ENCODE measurements at places on chromosomes 16 and 17.

GRCh38 chr17:56917559-56918296 lies 3.9 kb upstream of the TRIM25 start:
- no peaks in the 10 kb centered on the region for H3K36me3 ChIP-seq
- no peak overlapping the region for H3K27ac ChIP-seq
- no peak for DNase-seq
- no peak overlapping the region for H3K4me3 ChIP-seq
- 0 out of 2 replicates have a peak, but pooled peaks cover 1% of the 10 kb centered on the region for H3K27me3 ChIP-seq

- H3K36me3 ChIP-seq: no peaks in the 10 kb centered on the region
- peak overlapping the region; percentile 25 for H3K4me3 ChIP-seq
- peaks cover 5% of the 10 kb centered on the region for H3K4me1 ChIP-seq
- H3K27me3 ChIP-seq: peaks cover 84% of the 10 kb centered on the region
These were observed 32.9 kb downstream of the SRCIN1 start for GRCh38 chr17:38572669-38573365.

- H3K4me1 ChIP-seq: peaks cover 13% of the 10 kb centered on the region
- H3K27me3 ChIP-seq: no peaks in the 10 kb centered on the region
- no peak overlapping the region for H3K27ac ChIP-seq
- no peak overlapping the region for H3K4me3 ChIP-seq
- no peaks in the 10 kb centered on the region for H3K36me3 ChIP-seq
These were observed 8.2 kb downstream of the RHBDF2 start for GRCh38 chr17:76492989-76493501.

- H3K27me3 ChIP-seq: no peaks in the 10 kb centered on the region
- peaks cover 13% of the 10 kb centered on the region for H3K36me3 ChIP-seq
- no peak overlapping the region for H3K27ac ChIP-seq
- DNase-seq: no peak
- H3K4me1 ChIP-seq: no peaks in the 10 kb centered on the region
These were observed 2.9 kb upstream of the ATP2A1 start for GRCh38 chr16:28875134-28876018.

- no peak for DNase-seq
- no peak overlapping the region for H3K27ac ChIP-seq
- H3K4me1 ChIP-seq: no peaks in the 10 kb centered on the region
These were observed 26.0 kb upstream of the NUDT16L1 start for GRCh38 chr16:4667203-4667963.

DNA sequence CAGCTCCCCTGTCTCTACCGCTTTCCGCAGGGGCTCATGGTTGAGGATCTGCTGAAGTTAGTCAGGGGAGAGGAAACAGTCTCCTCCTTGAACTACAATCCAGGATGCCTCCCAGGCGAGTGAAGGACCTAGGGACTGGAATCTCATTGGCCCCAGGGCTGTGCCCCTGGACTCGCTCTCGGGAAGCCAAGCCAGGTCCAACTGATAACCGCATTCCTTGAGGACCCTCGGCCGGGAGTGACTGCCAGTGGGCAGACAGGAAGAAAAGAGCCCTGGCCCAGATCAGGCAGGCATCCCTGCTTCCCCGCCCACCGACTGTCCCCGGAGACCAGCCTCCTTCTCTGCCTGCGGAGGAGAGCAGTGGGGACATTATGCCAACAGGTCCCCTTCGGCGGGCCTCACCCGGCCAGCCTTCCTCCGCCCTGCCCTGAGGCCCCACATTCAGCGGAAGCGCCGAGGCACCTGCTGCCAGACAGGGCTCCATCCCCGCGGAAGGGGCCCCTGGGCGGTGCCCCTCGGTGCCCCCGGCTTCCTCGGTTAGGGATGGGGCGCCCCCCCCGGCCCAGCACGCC lies 776 bp downstream of the LRRC75A start:
- peak overlapping the region; percentile 53 for H3K4me3 ChIP-seq
- H3K27ac ChIP-seq: no peak overlapping the region
- DNase-seq: no peak

DNA sequence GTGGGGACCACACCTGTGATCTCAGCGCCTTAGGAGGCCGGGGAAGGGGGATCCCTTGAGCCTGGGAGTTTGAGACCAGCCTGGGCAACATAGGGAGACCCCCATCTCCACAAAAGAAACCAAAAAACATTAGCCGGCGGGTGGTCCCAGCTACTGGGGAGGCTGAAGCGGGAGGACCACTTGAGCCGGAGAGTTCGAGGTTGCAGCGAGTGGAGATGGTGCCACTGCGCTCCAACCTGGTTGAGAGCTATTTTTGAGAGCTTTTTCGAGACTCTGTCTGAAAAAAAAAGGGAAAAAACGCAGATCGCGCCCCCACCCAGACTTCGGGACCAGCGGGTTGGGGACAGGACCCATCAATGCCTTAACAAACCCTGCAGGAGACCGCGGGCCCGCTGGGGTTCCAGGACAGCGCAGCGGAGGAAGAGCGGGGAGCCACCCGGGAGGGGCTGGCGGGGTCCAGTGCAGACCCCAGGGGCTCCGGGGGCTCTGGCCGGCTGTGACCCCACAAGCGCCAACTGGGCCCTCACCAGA lies 762 bp upstream of the BAIAP3 start:
- H3K27me3 ChIP-seq: peaks cover 13% of the 10 kb centered on the region
- no peak overlapping the region for H3K27ac ChIP-seq
- H3K36me3 ChIP-seq: no peaks in the 10 kb centered on the region
- H3K4me3 ChIP-seq: no peak overlapping the region
- peaks cover 2% of the 10 kb centered on the region for H3K4me1 ChIP-seq

DNA sequence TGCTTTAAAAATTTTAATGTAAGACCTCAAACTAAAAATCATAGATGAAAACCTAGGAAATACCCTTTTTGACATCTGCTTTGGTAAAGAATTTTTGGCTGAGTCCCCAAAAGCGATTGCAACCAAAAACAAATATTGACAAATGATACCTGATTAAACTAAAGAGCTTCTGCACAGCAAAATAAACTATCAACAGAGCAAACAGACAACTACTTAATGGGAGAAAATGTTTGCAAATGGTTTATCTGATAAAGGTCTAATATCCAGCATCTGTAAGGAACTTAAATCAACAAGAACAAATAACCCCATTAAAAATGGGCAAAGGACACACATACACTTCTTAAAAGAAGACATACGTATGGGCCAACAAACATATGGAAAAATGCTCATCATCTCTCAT lies 242.5 kb downstream of the BCAS3 start:
- H3K27ac ChIP-seq: no peak overlapping the region
- DNase-seq: no peak
- no peaks in the 10 kb centered on the region for H3K4me1 ChIP-seq
- H3K4me3 ChIP-seq: no peak overlapping the region

GRCh38 chr17:42681976-42682721 lies at the start of gene CNTNAP1:
Gene CNTNAP1 (plus strand): TSS chr17:42682531. CDS start chr17:42682830, 299 bp downstream.
- no peak for DNase-seq
- H3K4me1 ChIP-seq: peaks cover 13% of the 10 kb centered on the region
- peaks cover 2% of the 10 kb centered on the region for H3K27me3 ChIP-seq
- H3K36me3 ChIP-seq: no peaks in the 10 kb centered on the region

DNA sequence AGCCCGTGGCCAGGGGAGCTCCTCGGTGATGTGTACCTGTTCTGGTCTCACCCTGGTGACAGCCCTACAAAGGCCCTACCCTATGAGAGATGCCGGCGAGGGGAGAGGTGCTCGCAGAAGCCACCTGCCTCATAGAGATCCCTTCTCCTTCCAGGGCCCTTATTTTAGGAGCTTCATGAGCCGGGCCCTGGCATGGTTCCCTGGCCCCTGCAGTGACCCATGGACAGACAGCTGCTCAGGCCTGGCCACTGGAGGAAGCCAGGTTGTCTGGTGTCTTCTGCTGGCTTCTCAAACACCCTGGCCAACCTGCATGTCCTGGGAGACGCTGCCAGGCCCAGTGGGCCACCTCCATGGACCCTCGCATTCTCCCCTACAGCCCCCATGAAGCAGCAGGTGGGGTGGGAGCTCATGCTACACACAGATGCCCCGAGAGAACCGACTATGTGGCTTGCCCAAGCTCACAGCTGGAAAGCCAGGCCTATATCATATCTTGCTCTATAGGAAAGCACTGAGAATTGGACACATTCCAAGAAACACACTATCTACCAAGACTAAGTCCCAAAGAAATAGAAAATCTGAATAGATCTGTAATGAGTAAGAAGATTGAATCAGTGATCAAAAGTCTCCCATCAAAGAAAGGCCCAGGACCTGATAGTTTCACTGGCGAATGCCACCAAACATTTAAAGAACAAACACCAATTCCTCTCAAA lies 7.2 kb upstream of the AATK start:
- no peaks in the 10 kb centered on the region for H3K4me1 ChIP-seq
- no peak for DNase-seq
- no peaks in the 10 kb centered on the region for H3K27me3 ChIP-seq
- H3K27ac ChIP-seq: no peak overlapping the region
- H3K4me3 ChIP-seq: no peak overlapping the region
- no peaks in the 10 kb centered on the region for H3K36me3 ChIP-seq

DNA sequence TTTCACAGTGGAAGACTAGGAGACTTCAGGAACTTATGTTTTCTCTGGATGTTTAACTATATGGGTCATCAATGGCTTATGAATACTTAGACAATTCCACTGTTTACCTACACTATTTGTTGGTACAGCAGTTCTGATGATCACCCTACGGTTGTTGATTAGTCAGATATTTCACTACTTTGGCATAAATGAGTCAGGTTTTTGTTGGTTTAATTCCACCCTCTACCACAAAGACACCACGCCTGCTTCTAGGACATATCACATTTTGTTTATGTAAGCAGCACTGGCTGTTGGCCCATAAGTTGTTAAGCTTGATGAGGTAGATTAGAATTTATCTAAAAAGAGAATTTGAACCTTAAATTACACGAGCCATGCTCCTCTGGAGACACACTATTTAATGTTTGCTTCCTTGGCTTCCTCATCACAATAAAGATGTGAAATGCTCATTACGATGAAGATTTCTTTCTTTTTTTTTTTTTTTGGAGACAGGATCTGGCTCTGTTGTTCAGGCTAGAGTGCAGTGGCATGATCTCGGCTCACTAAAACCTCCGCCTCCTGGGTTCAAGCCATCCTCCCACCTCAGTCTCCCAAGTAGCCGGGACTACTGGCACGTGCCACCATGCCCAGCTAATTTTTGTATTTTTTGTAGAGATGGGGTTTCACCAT lies 4.3 kb downstream of the GDE1 start:
- no peaks in the 10 kb centered on the region for H3K27me3 ChIP-seq
- no peak overlapping the region for H3K4me3 ChIP-seq
- peaks cover 3% of the 10 kb centered on the region for H3K4me1 ChIP-seq
- DNase-seq: no peak

GRCh38 chr17:8151641-8152111 lies 528 bp downstream of the PER1 start:
- peak overlapping the region; percentile 81 for H3K4me3 ChIP-seq
- H3K36me3 ChIP-seq: peaks cover 21% of the 10 kb centered on the region
- no peak overlapping the region for H3K27ac ChIP-seq

GRCh38 chr17:63702721-63703015 lies 2.7 kb upstream of the LIMD2 start:
- no peak overlapping the region for H3K27ac ChIP-seq
- peaks cover 10% of the 10 kb centered on the region for H3K4me1 ChIP-seq
- H3K4me3 ChIP-seq: no peak overlapping the region
- H3K36me3 ChIP-seq: no peaks in the 10 kb centered on the region
- no peaks in the 10 kb centered on the region for H3K27me3 ChIP-seq

- H3K4me1 ChIP-seq: peaks cover 4% of the 10 kb centered on the region
- no peak for DNase-seq
- no peak overlapping the region for H3K27ac ChIP-seq
- no peaks in the 10 kb centered on the region for H3K27me3 ChIP-seq
- no peak overlapping the region for H3K4me3 ChIP-seq
These were observed 11.5 kb downstream of the CDH16 start for GRCh38 chr16:66906916-66907836.

DNA sequence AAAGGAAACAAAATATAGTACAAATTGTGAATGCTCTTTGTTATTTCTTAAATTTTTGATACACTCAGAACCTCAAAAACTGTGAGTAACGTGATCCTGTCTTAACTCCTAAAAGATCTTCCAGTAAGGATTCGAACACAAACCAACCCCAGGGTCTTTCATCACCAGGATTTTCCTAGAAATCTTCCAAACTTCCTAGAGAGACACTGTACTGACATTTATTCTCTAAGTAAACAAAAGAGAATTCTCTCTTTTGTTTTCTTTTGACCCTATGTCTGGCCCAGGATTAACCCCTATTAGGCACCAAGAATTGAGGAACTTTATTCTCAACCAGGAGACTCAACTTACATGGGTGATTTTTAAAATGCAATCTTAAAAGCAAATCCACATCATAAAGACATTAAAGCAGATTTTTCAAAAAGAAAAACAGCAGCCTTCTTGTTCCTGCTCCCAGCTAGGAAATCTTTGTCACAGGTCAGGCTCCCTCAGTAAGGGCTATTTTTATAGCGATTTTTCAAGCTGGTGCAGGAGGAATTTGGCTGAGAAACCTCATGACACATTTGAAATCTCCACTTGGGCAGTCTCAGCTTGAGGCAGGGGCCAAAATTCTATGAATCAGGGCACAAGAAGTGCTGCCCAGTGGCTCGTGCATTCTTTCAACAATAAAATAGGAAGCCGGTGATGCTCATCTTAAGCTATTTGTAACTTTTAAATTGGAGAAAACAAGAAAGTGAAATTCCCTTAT lies 6.2 kb upstream of the SMG1 start:
- no peaks in the 10 kb centered on the region for H3K27me3 ChIP-seq
- DNase-seq: no peak
- H3K36me3 ChIP-seq: no peaks in the 10 kb centered on the region
- H3K4me3 ChIP-seq: no peak overlapping the region
- H3K4me1 ChIP-seq: no peaks in the 10 kb centered on the region
- no peak overlapping the region for H3K27ac ChIP-seq

- H3K36me3 ChIP-seq: no peaks in the 10 kb centered on the region
- no peak overlapping the region for H3K27ac ChIP-seq
- H3K4me3 ChIP-seq: peak overlapping the region; percentile 29
- peaks cover 4% of the 10 kb centered on the region for H3K4me1 ChIP-seq
These were observed 667 bp upstream of the KIF19 start for GRCh38 chr17:74325376-74325742.

GRCh38 chr17:55186937-55187770 lies 77.6 kb upstream of the HLF start:
- no peak overlapping the region for H3K4me3 ChIP-seq
- no peak for DNase-seq
- no peaks in the 10 kb centered on the region for H3K27me3 ChIP-seq

GRCh38 chr17:40945414-40945813 lies 8.0 kb upstream of the KRT23 start:
- no peaks in the 10 kb centered on the region for H3K27me3 ChIP-seq
- DNase-seq: no peak
- H3K4me3 ChIP-seq: no peak overlapping the region
- no peaks in the 10 kb centered on the region for H3K4me1 ChIP-seq

- DNase-seq: no peak
- no peaks in the 10 kb centered on the region for H3K36me3 ChIP-seq
- no peak overlapping the region for H3K4me3 ChIP-seq
- no peaks in the 10 kb centered on the region for H3K27me3 ChIP-seq
- H3K27ac ChIP-seq: no peak overlapping the region
These were observed 33.0 kb upstream of the SEC14L1 start for GRCh38 chr17:77107506-77108433.

DNA sequence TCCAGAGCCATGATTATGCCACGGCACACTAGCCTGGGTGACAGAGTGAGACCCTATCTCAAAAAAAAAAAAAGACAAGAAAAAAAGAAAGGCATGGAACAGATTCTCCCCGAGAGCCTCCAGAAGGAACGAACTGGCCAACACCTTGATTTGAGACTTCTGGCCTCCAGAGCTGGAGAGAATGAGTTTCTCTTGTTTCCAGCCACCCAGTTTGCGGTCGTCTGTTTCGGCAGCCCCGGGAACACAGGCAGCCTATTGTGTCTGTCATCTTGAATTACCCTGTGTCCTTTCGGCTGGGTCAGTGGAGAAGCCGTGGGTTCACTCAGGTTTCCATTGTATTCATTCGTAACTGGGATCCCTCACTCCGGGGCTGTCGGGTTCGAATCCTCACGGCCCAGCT lies 83.9 kb downstream of the RPA1 start:
- peaks cover 16% of the 10 kb centered on the region for H3K27me3 ChIP-seq
- H3K36me3 ChIP-seq: no peaks in the 10 kb centered on the region
- no peak overlapping the region for H3K27ac ChIP-seq
- no peak overlapping the region for H3K4me3 ChIP-seq
- DNase-seq: no peak

Data from iPS DF 6.9 (cell line).